Kidney epithelial cell (primary cell): ENCODE measurements at places on chromosomes 2 and 18. TPM values are rescaled to one million over a fixed set of nuclear protein-coding genes. Genes with fewer than 3 reads are reported as not detected.

DNA sequence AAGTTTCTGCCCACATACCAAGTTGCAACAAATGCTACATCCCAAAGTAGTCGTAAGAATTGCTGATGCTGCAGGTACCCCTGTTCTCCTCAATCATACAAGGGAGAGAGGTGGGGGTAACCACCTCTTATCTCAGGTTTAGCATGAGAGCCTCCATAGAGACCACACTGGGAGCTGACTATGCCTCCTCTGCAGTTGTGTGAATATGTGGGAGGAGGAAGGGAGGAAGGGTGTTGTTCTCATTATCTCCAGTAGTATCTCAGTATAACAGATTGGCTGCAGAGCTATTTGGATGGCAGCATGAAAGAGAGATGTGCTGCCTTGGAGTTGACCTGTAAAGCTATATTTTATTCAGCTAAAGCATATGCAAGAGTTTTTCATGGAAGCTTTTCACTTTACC is 690.7 kb downstream of the KCNJ3 start:
- DNase-seq: no peak

Gene KCNE4
- total RNA-seq: 0.07 and 0.25 TPM in 2 replicates

GRCh38 chr2:121147766-121148165 is 137.2 kb downstream of the TFCP2L1 start:
- DNase-seq: peak; percentile 53

Gene PDE11A
- 0.13 and 0.21 TPM in 2 replicates for total RNA-seq

GRCh38 chr18:45951016-45951714 is 16.0 kb downstream of the EPG5 start:
- no peak for DNase-seq

Gene RAX
- not detected in 2 replicates for total RNA-seq

DNA sequence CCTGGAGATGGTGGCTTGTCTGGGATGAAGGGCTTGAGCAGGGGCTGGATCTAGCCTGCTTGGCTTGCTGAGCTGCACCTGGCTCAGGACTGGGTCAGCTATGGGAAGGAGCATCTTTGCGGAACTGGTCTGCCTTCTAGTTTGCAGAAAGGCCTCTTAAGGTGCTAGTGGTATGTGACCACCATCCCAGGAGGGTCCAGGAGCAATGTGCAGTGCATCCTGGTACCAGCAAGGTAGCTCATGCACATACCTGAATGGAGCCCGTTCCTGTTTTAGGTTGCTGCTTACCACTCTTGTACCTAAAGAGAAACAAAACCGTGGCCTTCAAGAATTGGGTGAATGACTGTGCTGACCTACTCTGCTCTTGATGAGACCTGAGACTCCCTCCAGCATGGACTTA is 118.6 kb upstream of the PELI1 start:
- DNase-seq: no peak

GRCh38 chr2:205451901-205452512 is 230.3 kb upstream of the NRP2 start:
- DNase-seq: no peak

GRCh38 chr2:133360190-133360589 is 208.1 kb downstream of the NCKAP5 start:
- no peak for DNase-seq

Gene SRD5A2
- total RNA-seq: under 0.01 and 0.17 TPM in 2 replicates

Gene NGEF
- 2.5 and 3.6 TPM in 2 replicates for total RNA-seq

Gene TSGA10
- total RNA-seq: 6.0 and 8.3 TPM in 2 replicates

DNA sequence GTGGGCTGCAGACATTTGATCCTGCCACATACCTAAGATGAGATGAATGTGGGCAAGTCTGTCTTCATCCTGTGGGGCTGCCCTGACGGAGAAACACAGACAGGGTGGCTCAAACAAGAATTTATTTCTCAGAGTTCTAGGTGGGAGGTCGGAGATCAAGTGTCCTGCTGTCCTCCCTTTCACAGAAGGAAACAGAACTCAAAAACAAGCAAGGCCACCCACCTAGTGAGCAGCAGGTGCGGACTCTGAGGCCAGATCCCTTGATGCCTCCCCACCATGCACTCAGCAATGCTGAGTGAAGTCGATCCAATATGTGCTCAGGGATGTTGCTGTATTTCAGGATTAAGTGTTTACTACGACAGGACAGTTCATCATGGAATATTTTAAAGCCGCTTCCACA is 63.0 kb upstream of the SNTG2 start:
- DNase-seq: no peak

- DNase-seq: no peak
These were observed 89.5 kb upstream of the RBMS1 start for GRCh38 chr2:160583146-160583535.

GRCh38 chr2:27282892-27283291 is 663 bp downstream of the TRIM54 start:
- DNase-seq: no peak

- DNase-seq: no peak
These were observed 3.2 kb downstream of the UBE2E3 start for GRCh38 chr2:180983468-180984242.

DNA sequence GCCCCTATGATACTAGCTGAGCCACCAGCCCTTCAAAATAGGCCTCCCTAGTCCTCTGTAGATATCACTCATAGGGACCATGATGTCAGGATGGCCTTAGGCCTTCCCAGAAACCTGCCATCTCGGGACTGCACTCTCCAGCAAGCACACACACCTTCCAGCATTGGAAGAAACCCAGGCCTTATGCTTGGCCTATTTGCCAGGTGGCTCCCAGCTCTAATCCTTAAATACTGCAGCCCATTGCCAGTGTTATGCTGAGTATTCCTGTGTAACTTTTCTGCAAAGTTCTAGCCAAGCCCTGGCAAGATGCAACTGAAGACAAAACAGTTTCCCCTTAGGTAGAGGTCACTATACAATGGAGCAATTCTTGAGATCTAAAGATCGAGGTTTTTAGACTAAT is 316.5 kb downstream of the SETBP1 start:
- DNase-seq: no peak

DNA sequence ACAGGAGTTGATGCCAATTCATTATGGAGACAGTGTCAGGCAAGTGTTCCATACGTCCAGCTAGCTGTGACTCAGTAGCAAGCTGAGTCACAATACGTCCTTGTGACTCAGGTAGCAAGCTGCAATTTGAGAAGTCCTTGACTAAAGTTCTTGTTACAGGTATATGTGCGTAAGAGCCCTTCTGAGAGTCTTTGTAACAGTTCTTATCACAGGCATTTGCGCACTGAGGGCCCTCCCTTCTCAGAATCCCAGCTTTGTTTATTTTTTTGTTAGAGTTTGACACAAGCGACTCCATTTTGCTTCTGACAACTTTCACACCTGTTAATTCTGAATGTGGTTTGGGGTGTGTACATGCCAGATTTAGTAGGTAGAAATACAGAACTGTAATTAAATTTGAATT is 20.1 kb upstream of the ACMSD start:
- DNase-seq: peak; percentile 60
